ENCODE measurements at places on chromosomes 13 and 19. TPM values are rescaled to one million over a fixed set of nuclear protein-coding genes. Genes with fewer than 3 reads are reported as not detected.

RLN3 gene
- total RNA-seq = not detected

DEDD2 gene
- 34.5 TPM for total RNA-seq

EBPL gene
- 82.3 TPM for total RNA-seq

ZNF490 gene
- total RNA-seq = 8.1 TPM

PLEKHG2 gene
- 60.0 TPM for total RNA-seq

BST2 gene
- total RNA-seq = 111 TPM

APOC4 gene
- not detected for total RNA-seq

LYL1 gene
- 105 TPM for total RNA-seq

RNF17 gene
- 0.58 TPM for total RNA-seq

ZNF761 gene
- 6.6 TPM for total RNA-seq

PROSER1 gene
- 21.2 TPM for total RNA-seq

ZNF208 gene
- not detected for total RNA-seq

ZNF85 gene
- total RNA-seq = 14.1 TPM

SYCN gene
- not detected for total RNA-seq

NCCRP1 gene
- not detected for total RNA-seq

C1QTNF9 gene
- total RNA-seq = not detected

CYP4F3 gene
- total RNA-seq = not detected

ZNF429 gene
- total RNA-seq = 5.4 TPM

MATK gene
- total RNA-seq = 3.3 TPM

INAFM1 gene
- 1.6 TPM for total RNA-seq

ZNF708 gene
- total RNA-seq = 10.6 TPM

RUBCNL gene
- total RNA-seq = not detected

ZNF667 gene
- total RNA-seq = 2.6 TPM

S1PR5 gene
- not detected for total RNA-seq

SMIM44 gene
- not detected for total RNA-seq

PLD3 gene
- 505 TPM for total RNA-seq

PRPF31 gene
- total RNA-seq = 57.8 TPM

KLK12 gene
- total RNA-seq = not detected

SUCLA2 gene
- total RNA-seq = 25.3 TPM

CNMD gene
- total RNA-seq = not detected

All from glomerular endothelial cell (primary cell).